Adrenal gland (tissue), 19 donors: ENCODE measurements at places on chromosomes 7 and 10. TPM values are rescaled to one million over a fixed set of nuclear protein-coding genes. Genes with fewer than 3 reads are reported as not detected.

- H3K4me1 ChIP-seq = no peaks in the 10 kb centered on the region
- H3K27me3 ChIP-seq = no peaks in the 10 kb centered on the region
Measured at GRCh38 chr10:115772606-115773005, 500.4 kb downstream of the GFRA1 start.

DNA sequence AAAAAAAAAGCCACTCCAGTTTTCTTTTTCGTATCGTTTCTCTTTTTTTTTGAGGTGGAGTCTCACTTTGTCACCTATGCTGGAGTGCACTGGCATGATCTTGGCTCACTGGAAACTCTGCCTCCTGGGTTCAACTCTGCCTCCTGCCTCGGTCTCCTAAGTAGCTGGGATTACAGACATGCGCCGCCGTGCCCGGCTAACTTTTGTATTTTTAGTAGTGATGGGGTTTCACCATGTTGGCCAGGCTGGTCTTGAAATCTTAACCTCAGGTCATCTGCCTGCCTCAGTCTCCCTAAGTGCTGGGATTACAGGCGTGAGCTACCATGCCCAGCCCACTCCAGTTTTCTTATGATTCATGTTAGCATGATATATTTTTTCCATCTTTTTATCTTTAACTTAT, 92.7 kb downstream of the ANKRD61 start:
- no peak overlapping the region for H3K27ac ChIP-seq
- no peak overlapping the region for H3K4me3 ChIP-seq
- no peak for DNase-seq

DNA sequence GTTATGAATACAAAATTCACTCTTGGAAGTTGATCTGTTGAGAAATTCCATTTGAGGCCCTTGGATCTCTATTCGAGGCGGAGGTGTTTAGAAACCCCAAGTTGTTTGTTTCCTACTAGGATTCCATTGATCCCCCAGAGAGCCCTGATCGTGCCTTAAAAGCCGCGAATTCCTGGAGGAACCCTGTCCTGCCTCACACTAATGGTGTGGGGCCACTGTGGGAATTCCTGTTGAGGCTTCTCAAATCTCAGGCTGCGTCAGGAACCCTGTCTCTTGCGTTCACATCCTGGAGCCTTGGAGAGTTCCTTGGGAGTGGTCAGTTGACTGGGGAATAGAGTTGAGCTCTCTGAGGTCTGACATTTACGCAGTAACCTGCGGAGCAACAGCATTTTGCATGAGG, 1.2 kb downstream of the CFAP69 start:
- no peak overlapping the region for H3K27ac ChIP-seq
- H3K36me3 ChIP-seq = no peaks in the 10 kb centered on the region
- no peak for DNase-seq
- no peaks in the 10 kb centered on the region for H3K27me3 ChIP-seq
- H3K4me3 ChIP-seq = no peak overlapping the region
- H3K4me1 ChIP-seq = no peaks in the 10 kb centered on the region

GRCh38 chr10:31683682-31684081, 244.9 kb downstream of the ARHGAP12 start:
- no peak overlapping the region for H3K4me3 ChIP-seq
- no peaks in the 10 kb centered on the region for H3K27me3 ChIP-seq
- H3K36me3 ChIP-seq = no peaks in the 10 kb centered on the region
- no peak overlapping the region for H3K27ac ChIP-seq
- no peaks in the 10 kb centered on the region for H3K4me1 ChIP-seq

DNA sequence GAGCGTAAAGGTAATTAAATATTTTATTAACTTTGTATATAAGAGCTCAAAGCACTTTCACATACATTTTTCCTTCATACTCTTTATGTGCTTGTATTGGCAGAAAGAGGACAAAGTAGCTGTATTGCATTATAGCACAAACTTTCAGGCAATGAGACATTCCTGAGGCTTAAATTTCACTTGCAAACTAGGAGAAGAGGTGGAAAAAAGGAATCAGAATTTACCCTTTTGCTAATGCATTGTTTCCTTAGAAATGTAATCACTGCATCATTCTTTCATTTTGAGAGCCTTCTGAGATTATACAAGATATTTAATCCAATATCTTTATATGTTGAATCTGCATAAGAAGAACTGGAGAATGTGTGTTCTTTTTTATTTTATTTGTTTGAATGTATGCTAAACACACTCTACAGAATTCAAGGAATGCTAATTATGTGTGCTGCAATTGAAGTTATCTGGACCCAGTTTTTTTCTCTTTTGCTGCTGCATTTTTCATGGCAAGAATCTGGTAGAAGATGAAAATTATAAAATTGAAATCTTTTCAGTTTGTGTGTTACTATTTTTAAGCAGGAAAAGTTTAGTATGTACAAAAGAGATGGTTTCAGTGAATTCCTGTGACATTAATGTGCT, 185.1 kb downstream of the NXPH1 start:
- no peak overlapping the region for H3K27ac ChIP-seq
- no peak for DNase-seq
- H3K4me3 ChIP-seq = no peak overlapping the region
- no peaks in the 10 kb centered on the region for H3K27me3 ChIP-seq

The CH25H gene
- 1.8 TPM for total RNA-seq

DNA sequence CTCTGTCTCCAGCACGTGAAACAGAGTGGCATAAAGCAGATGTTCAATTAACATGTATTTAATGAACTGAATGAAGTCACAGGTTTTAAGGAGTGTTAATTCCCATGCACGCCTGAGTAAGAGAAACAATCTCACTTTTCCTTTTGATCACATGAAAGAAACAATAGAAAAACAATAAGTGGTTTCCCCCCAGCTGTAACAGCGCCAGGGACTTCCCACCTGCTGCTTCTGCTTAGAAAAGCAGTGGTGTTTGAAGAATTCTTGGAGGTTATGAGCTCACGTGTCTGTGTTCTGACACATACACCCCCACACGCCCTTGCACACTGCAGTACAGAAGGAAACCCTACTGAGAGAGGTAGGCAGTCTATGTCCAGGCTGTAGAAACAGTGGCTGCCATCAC, 51.3 kb upstream of the FRMD4A start:
- no peak for DNase-seq
- H3K36me3 ChIP-seq = no peaks in the 10 kb centered on the region
- no peaks in the 10 kb centered on the region for H3K27me3 ChIP-seq
- H3K4me3 ChIP-seq = no peak overlapping the region
- H3K27ac ChIP-seq = no peak overlapping the region

DNA sequence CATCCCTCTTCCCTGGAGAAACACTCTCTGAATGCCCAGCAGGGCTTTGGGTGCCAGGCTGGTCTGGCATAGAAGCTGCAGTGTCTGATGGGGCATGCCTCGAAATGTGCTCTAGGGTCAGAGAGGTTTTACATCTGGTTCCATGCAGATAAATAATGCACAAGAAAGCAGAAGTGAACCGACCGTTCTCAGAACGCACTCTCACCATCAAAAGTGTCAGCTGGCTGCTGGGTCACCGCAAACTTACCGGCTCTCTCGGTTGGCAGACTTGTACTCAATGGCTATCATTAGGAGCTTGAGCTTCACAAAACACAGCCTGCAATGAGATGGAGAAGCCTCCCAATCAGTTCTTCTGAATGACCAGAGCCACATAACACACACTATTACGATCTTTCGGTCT, 610.0 kb downstream of the KCNMA1 start:
- H3K27ac ChIP-seq = no peak overlapping the region
- no peak for DNase-seq
- H3K27me3 ChIP-seq = no peaks in the 10 kb centered on the region
- H3K36me3 ChIP-seq = no peaks in the 10 kb centered on the region

The AIFM2 gene
- total RNA-seq = 28.6 TPM

DNA sequence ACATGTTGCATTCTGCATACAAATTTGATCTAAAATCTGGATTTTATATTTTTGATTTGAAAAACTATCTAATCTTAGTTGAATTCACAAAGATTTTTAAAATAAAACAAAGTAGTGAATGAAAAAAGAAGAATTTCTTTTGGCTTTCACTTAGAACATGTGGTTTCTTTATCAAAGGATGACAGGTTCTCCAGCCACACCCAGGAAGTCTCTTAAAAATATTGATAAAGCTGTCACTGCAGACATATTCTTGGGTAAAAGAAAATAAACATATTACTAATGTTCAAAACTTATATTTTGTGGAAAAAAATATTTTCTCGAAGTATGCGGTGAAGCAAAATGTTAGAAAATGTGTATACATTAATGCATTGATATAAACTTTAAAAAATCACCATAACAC, 44.3 kb downstream of the ARL4A start:
- H3K27ac ChIP-seq = no peak overlapping the region
- no peak for DNase-seq
- H3K4me3 ChIP-seq = no peak overlapping the region
- no peaks in the 10 kb centered on the region for H3K36me3 ChIP-seq
- no peaks in the 10 kb centered on the region for H3K4me1 ChIP-seq

GRCh38 chr10:129905553-129905952, 58.5 kb downstream of the EBF3 start:
- peaks cover 8% of the 10 kb centered on the region for H3K27me3 ChIP-seq
- no peak overlapping the region for H3K4me3 ChIP-seq
- H3K27ac ChIP-seq = no peak overlapping the region
- no peak for DNase-seq
- no peaks in the 10 kb centered on the region for H3K36me3 ChIP-seq

DNA sequence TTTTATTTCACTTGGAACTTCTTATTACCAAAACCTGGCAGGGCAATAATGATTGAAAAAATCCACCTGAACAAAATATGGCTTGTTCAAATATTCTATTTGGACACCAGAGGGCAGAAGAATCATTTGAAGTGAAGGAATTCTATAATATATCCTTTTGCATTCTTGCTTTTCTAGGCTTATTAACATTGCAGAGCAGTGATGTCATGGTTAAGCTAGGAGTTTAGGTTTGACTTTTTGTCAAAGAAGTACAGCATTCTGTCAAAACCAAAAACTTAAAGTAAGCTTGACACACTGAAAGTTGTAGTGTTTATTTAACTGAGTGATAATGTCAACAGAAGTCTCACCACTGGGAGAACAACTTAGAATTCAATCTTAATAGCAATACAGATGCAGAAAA, 156.0 kb downstream of the SEMA3D start:
- no peak for DNase-seq
- peaks cover 6% of the 10 kb centered on the region for H3K27me3 ChIP-seq
- H3K4me1 ChIP-seq = no peaks in the 10 kb centered on the region
- no peak overlapping the region for H3K27ac ChIP-seq

GRCh38 chr7:71206184-71206583, 74.2 kb downstream of the GALNT17 start:
- no peaks in the 10 kb centered on the region for H3K36me3 ChIP-seq
- H3K27ac ChIP-seq = no peak overlapping the region
- H3K27me3 ChIP-seq = no peaks in the 10 kb centered on the region
- no peak for DNase-seq

The SLF2 gene
- 41.8 TPM for total RNA-seq
